ENCODE measurements at places on chromosomes 3 and 15.

GRCh38 chr15:41116116-41116961 lies at the start of gene INO80:
Gene INO80 (minus strand): TSS chr15:41116280. CDS start chr15:41096310, 19,970 bp downstream.
- peak; percentile 91 for DNase-seq

DNA sequence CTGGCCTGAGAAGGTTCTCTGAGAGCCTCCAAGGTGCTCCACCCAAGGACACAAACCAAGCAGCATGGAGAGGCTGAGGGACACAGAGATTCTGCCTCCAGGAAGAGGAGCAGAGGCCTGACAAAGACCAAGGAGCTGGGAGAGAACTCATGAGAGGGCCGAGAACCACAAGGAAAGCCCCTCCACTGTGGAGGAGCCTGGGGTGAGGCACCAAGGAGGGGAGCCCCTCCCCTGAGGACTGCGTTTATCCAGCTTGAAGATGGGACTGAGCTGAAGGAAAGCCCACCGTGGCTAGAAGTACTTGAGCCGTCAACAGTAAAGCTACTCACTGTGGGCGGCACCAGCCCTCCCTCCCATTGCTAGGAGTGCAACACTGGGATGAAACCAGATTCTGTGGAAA lies 63.1 kb upstream of the MEF2A start:
- no peak for DNase-seq

- DNase-seq, result no peak
These were observed 246.7 kb upstream of the AZI2 start for GRCh38 chr3:28595372-28595771.

DNA sequence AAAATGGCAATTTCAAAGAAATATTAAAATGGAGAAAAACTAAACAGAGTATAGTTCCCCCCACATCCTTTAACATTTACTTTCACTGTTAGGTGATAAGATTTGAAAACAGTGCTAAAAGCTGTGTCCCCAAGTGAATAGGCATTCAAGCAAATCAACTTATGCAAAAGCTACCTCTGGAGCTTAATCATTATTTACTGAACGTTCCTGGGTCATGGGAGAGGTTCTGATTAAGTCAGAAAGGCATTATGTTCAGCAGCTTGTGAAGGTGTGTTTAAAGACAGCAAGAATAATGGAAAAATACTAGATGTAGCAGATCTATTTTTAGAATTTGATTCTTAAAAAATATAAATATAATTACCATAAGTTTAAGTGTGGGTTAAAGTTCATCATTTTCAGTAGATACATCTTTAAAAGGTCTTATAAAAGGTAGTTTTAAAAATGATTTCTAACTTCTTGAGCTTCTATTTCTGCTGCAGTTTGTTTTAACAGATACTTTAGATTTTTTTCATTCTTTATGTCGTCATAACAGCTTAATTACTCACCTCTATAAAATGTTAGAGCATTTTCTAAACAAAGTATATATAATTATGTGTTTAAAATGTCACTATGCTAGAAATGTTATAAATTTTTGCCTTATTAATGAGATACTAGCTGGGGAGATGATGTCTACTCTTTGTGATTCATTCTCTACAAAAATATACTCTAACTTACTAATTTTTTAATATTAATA lies 127.9 kb downstream of the MITF start:
- DNase-seq, result no peak

GRCh38 chr15:69780374-69780773 lies 317.3 kb downstream of the TLE3 start:
- no peak for DNase-seq

DNA sequence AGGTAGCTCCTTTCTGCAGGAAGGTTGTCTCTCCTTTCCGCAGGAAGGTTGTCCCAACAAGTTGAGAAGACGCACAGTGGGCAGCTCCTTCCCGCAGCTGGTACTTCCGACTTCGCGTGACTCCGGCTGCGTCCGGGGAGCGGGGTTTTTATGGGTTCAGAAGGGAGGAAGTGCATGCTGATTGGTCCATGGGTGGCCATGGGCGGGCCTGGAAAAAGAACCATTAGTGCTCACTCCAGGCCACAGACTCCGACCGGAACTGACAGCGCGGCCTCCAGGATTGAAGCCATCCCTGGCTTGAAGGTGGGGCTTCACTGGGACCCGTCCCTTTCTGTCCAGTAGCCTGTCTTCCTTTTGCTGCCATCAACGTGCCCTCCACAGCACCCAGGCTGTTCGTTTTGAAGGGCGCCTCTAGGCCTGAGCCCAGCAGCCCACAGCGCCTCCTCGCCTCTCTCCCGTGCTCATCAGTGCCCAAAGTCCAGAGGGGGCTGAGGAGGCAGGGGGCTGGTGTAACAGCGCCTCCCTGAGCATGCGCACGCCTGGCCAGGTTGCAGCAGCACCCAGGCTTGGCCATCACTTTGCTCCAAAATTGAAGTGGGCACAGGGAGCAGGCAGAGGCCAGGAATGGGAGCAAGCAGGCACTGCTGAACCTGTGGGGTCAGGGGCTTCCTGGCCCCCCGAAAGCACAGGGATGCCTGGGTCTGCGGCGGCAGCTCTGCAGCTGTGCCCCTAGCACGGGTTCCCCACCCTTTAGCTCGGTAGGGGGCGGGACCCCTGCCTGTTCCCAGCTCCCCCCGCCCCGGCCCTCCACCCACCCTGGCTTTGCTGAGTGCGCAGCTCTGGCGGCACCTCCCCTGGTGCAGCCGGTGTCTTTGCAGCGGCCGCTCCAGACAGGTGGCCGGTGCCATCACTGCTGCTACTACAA lies 330.6 kb upstream of the MCTP2 start:
- no peak for DNase-seq

GRCh38 chr3:196198771-196199753 lies 12.1 kb downstream of the ZDHHC19 start:
- no peak for DNase-seq

DNA sequence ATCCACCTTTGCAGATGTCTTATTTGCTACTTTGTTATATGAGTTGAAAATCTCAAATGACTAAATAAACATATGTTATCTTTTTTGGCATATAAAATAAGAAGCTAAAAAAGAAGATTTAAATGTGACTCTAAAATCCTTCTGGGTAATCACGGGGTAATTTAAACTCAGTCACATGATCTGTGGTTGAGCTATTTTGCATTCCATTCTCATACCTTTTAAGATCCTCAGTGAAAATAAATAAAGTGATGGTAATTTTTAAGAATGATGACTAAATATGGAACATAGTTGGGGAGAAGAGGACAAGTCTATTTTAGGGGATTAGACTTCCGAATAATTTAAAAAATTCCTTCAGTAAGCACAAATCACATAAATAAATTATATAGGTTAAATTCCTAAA lies 1076.8 kb downstream of the TUSC7 start:
- DNase-seq, result no peak

- no peak for DNase-seq
These were observed 9.5 kb downstream of the GASK1A start for GRCh38 chr3:42988566-42988965.

GRCh38 chr3:193378706-193379105 lies at the start of gene ATP13A5:
Gene ATP13A5 (minus strand): TSS chr3:193378753. CDS start chr3:193378725, 28 bp downstream.
- DNase-seq, result no peak

- DNase-seq, result no peak
These were observed 118.6 kb upstream of the NR2E3 start for GRCh38 chr15:71691458-71692417.

DNA sequence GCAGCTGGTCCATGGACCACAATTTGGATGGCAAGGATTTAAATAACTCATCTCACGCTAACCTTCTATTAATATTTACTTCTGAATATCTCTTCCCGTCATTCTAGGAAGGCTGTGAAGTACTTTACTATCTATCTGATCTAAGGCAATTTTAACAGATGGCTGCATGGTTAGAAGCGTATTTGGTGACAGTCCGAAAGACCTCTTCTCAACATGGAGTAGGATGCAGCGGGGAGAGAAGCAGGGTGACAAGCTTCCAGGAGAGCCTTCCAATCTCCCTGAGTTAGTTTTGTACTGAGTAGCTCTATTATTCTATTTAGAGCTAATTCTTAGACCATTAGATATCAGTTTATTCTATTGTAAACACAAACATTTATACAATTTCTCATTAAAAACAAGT lies 309.4 kb downstream of the PLCL2 start:
- no peak for DNase-seq

GRCh38 chr3:172150913-172151650 lies 111.7 kb downstream of the FNDC3B start:
- no peak for DNase-seq

GRCh38 chr3:135215516-135215915 lies 420.5 kb downstream of the EPHB1 start:
- no peak for DNase-seq

DNA sequence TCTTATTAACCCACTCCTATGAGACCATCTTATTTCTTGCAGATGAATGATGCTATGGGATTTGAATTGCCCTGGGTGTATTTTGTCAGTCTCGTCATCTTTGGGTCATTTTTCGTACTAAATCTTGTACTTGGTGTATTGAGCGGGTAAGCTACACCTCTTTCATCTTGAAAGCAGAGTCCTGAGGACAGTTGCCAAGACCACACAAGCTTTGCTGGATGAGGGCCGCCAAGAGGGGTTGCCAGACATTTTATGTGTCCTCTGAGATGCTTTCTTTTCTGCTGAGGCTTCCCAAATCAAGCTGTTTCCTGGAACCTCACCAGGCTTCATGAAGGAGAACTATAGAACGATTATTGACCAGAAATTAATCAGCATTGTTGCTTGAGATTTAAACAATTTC lies 173.2 kb downstream of the CHDH start:
- no peak for DNase-seq

DNA sequence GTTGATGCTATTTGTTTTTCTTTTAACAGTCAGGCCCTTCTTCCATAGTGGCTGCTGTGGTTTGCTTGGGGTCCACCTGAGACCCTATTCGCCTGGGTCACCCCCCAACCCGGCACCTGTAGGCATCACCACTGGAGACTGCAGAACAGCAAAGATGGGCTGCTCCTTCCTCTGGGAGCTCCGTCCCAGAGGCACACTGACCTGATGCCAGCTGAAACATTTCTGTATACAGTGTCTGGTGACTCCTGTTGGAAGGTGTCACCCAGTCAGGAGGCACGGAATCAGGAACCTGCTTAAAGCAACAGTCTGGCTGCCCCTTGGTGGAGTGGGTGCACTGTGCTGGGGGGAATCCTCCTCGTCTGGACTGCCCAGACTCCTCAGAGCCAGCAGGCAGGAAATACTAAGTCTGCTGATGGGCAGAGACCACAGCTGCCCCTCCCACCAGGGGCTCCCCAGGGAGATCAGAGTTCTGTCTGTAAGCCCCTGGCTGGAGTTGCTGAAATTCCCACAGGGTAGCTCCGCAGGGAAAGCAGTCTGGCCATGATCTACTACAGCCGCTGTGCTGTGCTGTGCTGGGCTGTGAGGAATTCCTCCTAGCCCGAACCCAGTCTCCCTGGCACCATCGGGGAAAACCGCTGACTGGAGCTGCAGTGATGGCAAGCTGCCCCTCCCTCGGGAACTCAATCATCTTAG lies 248.2 kb downstream of the TBC1D5 start:
- DNase-seq, result no peak

DNA sequence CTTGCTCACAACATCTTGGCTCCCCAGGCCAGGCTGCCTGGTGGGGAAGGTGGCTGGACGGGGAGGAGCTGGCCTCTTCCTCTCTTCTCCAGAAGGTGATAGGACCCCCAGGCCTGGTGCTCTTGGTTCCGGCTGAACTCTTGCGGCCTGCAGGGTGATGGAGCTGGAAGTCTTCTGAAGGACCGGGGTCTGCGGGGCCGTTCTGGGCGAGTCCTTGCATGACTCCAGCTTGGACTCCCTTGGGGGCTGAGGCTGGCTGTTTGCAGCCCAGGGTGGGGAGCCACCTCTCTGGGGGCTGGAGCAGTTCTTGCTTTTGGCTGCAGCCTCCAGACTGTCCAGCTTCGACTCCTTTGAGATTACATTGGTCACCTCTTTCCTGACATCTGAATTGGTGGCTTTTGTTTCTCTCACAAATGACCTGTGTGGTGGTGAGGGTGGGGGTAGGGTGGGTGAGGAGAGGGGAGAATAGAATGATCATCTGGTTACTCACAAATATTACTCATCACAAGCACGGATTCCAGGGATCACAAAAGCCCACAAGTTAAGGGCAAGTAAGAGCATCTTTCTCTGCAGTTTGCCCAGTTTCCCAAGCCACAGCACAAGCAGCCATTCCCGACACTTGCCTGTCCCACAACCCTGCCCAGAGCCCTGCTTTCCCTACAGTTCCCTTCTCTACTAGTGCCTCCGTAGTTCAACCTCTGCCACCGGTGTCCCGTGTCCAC lies 149.1 kb upstream of the HACD2 start:
- no peak for DNase-seq

GRCh38 chr3:3356846-3357245 lies 177.4 kb upstream of the CRBN start:
- no peak for DNase-seq

- no peak for DNase-seq
These were observed 1.7 kb upstream of the LRCH3 start for GRCh38 chr3:197789309-197789708.

GRCh38 chr3:146020969-146021368 lies 140.0 kb downstream of the PLOD2 start:
- DNase-seq, result no peak

DNA sequence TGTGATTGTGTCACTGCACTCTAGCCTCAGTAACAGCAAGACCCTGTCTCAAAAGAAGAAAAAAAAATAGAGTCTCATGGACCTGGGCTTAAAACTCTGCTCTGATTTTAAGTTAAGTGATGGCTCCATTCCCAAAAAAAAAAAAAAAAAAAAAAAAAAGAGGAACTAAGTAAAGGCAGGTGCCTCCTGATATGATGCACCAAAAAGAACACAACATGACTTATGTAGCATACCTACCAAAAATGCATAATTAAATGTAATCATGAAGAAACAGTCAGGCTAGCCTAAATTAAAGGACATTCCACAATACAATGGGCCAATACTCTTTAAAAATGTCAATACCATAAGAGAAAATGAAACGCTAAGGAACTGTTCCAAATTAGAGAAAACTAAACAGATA lies 5.4 kb upstream of the IREB2 start:
- DNase-seq, result no peak

GRCh38 chr3:34056951-34057390 lies 258.5 kb downstream of the PDCD6IP start:
- DNase-seq, result no peak

DNA sequence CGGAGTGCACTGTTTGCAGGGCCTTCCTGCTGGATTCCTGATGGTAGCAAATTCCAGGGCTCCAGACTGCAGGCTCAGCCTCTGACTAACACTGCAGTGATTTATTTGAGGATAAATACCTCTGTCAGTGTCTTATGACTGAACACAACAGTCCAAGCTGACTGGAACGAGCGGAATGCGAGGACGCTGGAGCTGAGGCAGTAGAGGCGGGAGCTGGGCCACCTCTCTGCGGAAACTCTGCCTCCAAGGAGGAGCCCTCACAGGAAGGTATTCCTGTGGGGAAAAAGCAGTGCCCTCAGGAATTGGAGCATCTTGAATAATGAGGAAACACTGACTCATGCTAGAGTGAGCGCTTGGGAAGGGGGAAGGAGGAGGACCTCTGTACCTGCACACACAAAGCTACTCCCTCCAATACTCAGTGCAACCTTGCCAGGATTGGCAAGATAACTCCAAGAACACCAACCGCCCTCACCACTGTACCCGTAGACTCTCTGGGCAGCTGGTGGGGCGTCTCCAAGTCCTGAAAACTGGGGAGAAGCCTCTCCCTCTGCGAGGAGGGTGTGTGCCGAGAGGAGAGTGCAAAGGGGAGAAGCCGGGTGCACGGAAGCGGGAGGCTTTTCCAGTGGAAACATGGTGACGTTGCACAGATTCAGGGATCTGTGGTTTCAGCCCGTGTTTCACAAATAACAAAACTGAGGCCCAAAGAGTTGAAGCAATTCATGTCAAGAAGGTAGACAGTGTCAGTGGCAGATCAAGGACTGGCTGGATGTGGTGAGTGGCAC lies 43.0 kb downstream of the VGLL4 start:
- DNase-seq, result no peak
